HTR-8/SVneo (cell line): ENCODE measurements at places on chromosomes 4 and X.

DNA sequence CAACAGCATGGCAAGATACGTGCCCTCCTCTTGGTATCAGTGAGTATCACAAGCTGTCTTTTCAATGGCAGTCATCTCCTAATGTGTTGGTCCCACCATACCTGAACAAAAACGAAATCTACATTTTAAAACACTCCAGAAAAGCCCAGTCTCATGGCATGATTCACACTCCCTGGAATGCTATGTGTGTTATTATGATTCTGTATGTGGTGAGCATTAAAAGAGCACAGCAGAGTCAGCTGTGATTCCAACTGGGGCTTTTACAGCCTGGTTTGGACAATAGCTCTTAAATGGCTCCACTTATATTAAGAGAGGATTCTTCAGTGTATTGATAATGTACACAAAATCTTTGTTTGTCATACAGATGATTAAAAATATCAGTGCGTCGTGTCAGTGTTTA lies 274.1 kb upstream of the GK2 start:
- DNase-seq: no peak

DNA sequence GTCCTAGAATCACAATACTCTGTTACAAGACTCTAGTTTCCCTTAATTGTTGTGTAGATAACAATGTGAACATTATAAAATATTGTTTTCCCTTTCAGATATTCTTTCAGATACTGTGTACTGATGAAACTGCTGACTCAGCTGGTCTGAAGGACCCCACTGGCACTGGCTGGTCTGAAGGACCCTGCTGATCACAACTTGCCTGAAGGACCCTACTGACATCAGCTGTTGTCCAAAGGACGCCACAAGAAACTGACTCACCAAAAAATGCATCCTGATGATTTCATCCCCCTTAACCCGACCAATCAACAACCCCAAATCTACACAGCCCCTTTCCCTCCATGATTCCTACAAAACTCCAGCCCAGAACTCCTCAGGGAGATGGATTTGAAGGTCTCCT lies 258.8 kb upstream of the GNPDA2 start:
- DNase-seq: no peak

- no peak for DNase-seq
Observed at GRCh38 chr4:10590896-10591295, 93.7 kb downstream of the CLNK start.

- no peak for DNase-seq
Observed at GRCh38 chrX:70172221-70172620, 5.1 kb upstream of the DGAT2L6 start.

DNA sequence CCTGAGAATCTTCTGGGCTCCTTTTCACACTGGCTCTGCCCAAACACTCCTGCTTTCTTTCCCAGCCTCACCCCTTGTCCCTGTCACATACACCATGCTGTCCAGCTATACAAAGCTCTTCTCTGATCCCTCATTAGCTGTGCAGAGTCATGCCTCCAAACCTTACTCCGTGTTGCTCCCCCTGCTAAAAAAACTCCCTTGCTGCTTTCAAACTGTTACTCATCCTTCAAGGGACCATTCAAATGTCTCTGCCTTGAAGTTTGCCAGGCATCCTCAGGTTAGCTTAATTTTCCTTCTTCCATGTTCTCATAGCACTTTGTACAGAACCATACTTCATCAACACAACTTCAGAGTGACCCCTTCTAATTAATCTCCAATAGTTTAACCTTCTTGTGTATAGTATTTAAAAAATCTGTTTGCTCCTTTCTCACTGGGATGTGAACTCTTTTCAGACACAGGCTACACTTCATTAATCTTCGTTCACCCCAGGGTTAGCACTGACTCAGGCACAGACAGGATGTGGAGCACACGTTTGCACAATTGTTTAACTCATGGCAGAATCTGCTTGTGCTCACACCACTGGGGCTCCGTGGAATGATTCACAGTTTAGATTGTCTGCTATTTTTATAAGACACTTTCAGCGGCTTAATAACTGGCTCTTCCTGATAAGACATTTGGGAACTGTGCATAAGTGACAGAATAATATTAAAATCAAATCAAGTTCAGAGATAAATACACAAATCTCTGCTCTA lies 21.4 kb upstream of the SEL1L3 start:
- DNase-seq: no peak

DNA sequence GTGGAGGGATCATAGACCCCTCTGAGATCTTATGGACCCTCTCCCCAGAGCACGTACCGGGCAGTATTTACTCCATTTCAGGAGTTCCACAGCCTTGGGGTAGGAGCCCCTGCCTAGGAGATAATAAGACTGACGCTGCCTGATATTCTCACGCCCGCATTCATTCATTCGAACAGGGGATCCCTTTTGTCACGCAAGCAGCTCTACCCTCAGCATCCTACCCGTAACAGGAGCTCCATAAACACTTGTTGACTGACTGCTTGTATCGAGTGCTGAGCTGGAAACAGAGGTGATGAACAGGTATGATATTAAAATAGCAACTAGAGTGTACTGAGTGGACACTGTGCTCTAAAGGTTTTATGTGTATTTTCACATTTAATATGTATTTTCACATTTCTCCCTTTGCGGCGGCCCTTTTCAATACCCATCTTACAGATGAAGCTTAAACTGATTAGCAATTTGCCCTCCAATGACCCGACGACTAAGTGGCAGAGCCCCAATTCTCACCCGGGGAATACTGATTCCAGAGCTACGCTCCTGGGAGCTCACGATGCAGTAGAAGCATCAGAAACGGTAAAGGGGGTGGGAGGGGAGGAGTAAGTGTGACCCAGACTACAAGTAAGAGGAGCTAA lies 888 bp downstream of the RAB28 start:
- no peak for DNase-seq

- no peak for DNase-seq
Observed at GRCh38 chr4:122150931-122151330, 1.2 kb upstream of the BLTP1 start.
